ENCODE measurements at places on chromosomes 4 and X.

DNA sequence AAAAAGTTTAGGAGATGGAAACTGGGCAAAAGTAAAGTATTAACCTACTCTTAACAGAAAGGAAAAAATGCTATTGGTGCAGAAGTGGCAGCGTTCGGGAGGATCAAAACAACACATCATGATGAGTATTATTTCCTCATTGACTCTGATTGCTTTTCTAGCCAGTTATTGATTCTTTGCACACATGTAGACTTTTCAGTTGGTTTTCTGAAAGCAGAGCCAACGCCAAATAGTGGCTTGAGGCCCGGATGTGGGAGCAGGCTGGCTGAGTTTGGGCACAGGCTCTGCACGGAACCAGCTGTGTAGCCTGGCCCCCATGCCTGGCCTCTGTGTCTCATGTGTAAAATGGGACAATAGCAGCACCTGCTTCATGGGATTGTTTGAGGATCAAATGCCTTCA lies 21.8 kb downstream of the STOX2 start:
- DNase-seq = no peak

- peak; percentile 59 for DNase-seq
These were observed 1.5 kb downstream of the CASP6 start for GRCh38 chr4:109701566-109702410.

GRCh38 chrX:136021903-136022302 lies 36.7 kb downstream of the SLC9A6 start:
- no peak for DNase-seq

- no peak for DNase-seq
These were observed 174.0 kb upstream of the TENT5D start for GRCh38 chrX:80246271-80246670.

- DNase-seq = no peak
These were observed 163.6 kb upstream of the MAP3K15 start for GRCh38 chrX:19678941-19679340.

DNA sequence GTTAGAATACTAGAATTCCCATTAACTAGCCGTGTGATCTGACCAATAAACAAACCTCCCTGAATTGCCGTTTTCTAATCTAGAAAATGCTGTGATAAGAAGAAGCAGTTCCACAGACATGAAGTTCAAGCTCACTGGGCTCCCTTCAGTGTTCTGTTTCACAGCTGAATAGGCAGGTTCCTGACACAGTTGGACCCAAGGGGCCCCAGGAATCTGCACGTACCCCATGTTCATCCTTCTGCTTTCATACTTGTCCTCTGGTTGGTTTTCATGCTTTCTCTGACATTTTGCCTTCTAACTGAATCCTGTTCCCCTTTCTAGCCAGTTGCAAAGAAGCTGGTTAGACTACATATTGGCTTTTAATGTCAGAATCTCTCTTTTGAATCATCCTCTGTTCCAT lies 374.1 kb upstream of the MAD2L1 start:
- DNase-seq = no peak
